ENCODE measurements at places on chromosomes 4 and X.

DNA sequence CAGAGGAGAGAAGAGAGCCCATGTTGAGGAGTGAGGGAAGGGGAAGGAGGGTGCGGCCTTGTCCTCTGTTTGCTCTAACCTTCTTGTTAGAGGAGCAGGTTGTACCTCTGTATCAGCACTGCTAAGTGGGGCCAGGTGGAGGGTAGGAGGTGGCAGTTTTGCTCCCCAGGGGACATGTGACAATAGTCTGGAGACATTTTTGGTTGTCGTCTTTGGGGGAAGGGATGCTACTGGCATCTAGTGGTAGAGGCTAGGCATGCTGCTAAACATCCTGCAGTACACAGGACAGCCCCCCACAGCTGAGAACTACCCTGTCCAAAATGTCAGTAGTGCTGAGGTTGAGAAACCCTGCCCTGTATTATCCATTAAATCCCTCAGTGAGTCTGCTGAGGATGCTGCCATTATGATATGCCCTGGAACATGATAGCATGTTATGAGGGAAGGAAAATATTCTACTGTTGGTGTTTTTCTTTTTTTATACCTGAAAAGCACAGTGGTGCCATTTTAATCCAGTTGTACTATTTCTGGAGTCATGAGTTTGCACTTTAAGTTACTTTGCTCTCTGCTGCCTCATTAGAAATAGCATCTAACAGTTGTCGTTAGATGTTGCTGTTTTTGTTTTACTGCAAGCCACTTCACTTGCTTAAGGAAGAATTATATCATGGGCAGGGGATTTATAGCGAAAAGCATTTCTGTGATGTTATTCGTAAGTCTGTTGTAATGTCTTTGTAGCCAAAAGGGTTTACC lies 90.6 kb downstream of the LRP2BP start:
- DNase-seq, result no peak

DNA sequence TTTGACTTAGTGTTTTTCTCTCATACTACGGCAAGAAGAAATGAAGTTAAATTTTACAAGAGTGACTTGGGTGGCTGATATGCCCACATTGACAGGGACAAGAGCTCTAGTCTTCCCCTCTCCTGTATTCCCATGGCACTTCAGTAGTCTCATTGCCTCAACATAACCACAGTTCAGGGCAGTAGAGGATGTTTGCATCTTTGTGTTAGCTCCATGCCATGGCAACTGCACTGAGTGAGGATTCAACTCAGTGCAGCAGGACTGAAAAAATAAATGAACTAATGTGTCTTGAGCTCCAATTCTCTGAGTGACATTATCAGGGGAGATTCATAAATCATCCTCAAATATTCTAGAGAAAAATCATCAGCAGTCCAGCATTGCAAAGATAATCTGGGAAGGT lies 78.8 kb downstream of the TET2 start:
- no peak for DNase-seq

DNA sequence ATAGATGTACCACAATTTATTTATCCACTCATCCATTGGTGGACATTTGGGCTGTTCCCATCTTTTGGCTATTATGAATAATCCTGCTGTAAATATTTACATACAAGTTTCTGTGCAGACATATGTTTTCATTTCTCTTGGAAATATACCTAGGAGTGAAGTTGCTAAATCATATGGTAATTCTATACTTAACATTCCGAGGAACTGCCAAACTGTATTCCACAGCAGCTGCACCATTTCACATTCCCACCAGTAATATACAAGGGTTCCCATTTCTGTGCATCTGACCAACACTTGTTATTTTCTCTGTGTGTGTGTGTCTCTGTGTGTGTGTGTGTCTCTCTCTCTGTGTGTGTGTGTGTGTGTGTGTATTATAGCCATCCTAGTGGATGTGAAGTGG lies 15.4 kb upstream of the DOCK11 start:
- DNase-seq, result no peak

DNA sequence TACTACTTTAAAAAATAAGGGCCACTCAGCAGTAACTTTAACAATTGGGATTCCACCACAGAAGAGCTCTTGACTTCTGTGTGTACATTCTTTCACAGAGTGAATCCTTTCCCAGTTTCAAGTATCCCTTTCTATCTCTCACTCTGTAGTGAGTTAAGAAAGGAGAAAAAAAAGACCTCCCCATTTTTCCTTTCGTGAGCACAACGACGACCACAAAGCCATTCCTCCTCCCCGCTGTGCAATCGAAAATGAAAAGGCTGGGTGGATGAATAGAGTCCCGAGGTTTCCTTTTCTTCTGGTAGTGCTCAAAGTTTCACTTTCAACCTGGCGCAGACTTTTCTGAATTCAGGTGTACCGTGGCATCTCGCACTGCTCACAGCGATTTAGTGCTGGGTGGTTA lies 58.0 kb downstream of the TAB3 start:
- peak; percentile 0 for DNase-seq

- DNase-seq, result no peak
Observed at GRCh38 chr4:165726831-165727230, 146.2 kb upstream of the TLL1 start.

- DNase-seq, result no peak
Observed at GRCh38 chrX:38666909-38667308, 105.6 kb downstream of the TSPAN7 start.

All from activated CD8-positive, alpha-beta memory T cell treated with anti-CD3 and anti-CD28 coated beads for 4 hours (primary cell).